ENCODE measurements at places on chromosomes 7 and 10.
A peak's percentile ranks its signal among the peaks of the same experiment; 100 is the strongest.

- DNase-seq, result peak; percentile 97
These were observed 28.1 kb upstream of the SH2D4B start for GRCh38 chr10:80509403-80510161.

DNA sequence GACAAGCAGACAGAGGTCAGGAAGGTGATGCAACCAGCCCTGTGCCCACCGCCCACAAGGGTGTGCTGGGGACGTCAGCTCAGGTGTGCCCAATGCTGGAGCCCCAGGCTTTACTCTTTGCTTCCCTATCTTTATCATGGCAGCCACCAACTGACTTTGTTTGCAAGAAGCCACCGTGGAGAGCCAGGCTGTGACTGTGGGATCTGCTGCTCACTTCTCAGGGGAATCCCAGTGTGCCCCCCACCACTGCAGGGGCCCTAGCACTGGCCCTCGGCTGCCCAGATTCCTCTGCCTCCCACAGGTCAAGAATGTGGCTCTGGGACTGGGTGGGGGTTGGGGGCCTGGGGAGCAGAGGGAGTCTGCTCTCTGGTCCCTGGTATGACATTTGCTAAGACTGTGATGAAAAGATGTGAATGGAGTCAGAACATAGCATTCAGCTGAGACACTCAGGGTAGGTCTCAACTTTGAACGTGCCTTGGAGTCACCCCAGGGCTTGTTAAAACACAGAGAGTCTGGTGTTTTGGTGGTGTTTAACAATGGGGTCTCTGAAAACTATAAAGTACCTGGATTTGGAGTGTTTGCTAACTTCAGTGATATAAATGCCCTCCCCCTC lies 47.3 kb downstream of the ARHGAP22 start:
- no peak for DNase-seq

- DNase-seq, result no peak
These were observed 721.2 kb downstream of the XPNPEP1 start for GRCh38 chr10:109202111-109202510.

- DNase-seq, result no peak
These were observed 14.9 kb downstream of the GTF2I start for GRCh38 chr7:74672343-74672915.

GRCh38 chr10:132992433-132993215 lies 50.3 kb upstream of the CFAP46 start:
- no peak for DNase-seq

- no peak for DNase-seq
These were observed 253.6 kb downstream of the STK31 start for GRCh38 chr7:23963461-23964165.

DNA sequence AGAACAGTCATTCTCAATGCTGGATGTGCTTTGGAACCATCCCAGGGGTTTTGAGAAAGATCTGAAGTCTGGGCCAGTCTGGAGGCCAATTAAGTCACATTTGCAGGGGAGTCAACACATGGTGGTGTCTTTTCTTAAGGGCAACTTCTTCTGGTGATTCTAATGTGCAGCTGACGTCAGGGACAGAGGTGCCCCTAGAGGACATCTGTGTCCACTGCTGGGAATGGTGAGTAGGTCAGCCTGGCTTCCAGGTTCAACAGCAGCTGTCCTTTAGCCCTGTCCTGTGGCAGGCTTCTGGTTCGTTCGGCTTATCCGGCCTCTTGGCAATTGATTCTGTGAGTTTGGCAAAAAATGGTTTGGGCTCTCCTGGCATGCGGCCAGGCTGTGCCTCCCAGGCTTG lies 269.7 kb upstream of the HABP2 start:
- DNase-seq, result peak; percentile 8

GRCh38 chr7:33101906-33102305 lies 7.3 kb downstream of the RP9 start:
- no peak for DNase-seq

DNA sequence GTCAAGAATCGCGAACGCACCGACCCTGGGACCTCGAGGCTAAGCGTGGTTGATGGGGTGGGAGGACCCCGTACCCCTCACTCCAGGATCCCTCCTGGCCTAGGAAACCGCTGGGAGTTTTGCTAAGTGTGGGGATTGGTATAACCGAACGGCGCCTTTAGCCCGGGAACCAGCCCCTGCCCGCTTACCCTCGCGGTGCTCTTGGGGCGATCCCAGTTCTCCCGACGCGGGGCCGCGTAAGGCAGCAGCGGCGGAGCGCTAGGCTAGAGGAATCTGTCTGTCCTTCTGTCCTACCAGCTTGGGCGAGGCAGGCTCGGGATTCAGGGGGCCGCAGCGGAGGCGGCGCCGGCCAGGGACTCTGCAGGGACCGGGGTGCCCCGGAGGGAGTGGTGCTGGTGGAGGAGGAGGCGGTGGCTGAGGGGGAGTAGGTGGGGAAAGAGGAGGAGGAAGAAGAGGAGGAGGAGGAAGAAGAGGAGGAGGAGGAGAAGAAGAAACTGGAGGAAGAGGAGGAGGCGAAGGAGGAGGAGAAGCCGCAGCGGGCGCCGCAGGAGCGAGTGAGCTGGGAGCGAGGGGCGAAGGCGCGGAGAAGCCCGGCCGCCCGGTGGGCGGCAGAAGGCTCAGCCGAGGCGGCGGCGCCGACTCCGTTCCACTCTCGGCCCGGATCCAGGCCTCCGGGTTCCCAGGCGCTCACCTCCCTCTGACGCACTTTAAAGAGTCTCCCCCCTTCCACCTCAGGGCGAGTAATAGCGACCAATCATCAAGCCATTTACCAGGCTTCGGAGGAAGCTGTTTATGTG lies 439 bp upstream of the EMX2 start:
- DNase-seq, result no peak

- peak; percentile 36 for DNase-seq
These were observed 10.8 kb upstream of the PYROXD2 start for GRCh38 chr10:98425511-98426352.

GRCh38 chr10:74863551-74863950 lies 37.2 kb downstream of the KAT6B start:
- no peak for DNase-seq

DNA sequence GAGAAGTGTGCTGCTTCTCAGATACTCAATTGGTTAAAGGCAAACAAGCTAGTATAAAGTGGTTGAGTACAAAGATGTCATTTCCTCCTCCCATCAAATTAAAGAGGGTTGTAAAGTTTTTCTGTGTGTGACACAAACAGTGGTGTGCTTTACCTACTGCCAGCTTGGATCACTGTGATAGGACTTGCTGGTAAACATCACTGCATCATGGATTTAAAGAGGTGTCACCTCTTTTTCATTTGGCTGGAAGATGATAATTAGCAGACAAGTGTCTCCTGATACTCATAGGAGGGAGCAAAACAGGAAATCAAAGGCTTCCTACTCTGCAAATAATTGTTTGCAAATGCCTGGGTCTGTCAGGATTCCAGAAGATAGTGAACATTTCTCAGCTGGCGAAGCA lies 200.5 kb downstream of the MDFIC start:
- DNase-seq, result no peak

DNA sequence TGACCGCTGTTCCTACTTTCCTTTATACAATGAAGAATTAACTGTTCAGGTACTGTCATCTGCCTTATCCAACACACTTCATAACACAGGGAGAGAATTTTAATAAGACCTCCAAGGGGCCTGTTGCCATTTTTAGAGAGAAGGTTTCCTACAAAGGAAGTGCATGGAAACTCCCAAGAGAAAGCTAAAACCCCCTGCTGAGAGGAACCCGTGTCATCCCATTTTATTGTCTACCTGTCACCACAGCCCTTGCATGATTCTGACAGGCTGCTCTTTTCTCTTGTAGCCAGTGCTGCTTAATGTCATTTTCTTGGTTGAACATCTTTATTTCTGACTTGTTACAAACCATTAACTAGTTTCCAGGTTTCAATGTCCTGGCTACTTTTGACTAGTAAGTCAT lies 98.4 kb downstream of the SNX10 start:
- no peak for DNase-seq

DNA sequence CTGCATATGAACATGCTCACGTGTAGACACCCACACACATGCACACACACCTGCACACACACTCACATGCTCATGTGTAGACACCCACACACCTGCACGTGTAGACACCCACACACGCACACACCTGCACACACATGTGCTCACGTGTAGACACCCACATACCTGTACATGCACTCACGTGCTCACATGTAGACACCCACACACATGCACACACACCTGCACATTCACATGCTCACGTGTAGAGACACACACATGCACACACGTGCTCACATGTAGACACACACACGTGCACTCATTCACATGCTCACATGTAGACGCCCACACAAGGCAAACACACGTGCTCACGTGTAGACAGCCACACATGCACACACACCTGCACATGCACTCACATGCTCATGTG lies 275.8 kb downstream of the PTPRN2 start:
- DNase-seq, result no peak

GRCh38 chr10:76242956-76243355 lies 811.5 kb downstream of the LRMDA start:
- DNase-seq, result no peak

GRCh38 chr10:11685787-11686218 lies 56.4 kb upstream of the ECHDC3 start:
- DNase-seq, result peak; percentile 35

DNA sequence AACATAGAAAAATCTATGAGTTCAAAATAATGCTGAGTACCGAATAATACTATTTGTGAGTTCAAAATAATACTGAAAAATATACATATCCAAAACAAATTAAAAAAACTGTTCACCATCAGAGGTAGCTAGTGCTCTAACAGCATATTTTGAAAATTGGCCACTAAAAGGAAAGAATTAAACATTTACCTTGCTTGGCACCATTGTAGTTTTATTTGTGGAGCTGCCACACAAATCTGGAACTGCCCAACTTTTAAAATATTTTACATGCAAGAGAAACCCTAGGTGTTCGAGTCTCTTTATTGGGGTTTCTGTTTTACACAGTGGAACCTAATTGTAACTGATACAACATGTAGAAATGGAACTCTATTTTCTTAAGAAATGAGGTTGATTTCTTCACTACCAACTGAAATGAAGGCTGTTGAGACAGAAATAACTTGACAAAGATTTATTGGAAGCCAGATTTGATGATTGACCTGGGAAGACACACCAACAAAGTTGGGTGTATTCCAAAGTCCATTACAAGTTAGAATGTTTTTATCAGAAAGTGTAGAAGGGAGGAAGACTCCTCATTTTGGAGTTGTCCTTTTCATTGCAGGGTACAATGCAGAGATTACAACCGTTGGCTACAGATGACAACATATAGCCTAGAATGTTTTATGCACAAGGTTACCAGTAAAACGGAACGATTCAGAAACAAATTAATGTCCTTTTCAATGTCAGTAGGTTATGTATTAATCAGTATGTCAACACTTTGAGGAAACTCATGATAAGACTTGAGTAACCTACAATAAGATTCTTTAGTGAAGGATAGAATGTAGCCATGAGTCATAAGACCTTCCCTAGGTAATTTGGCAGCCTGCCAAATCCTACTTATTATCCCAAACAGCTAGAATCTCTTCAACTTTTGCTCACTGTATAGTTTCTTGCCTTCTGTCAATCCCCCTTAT lies 73.8 kb upstream of the PAPSS2 start:
- peak; percentile 78 for DNase-seq

DNA sequence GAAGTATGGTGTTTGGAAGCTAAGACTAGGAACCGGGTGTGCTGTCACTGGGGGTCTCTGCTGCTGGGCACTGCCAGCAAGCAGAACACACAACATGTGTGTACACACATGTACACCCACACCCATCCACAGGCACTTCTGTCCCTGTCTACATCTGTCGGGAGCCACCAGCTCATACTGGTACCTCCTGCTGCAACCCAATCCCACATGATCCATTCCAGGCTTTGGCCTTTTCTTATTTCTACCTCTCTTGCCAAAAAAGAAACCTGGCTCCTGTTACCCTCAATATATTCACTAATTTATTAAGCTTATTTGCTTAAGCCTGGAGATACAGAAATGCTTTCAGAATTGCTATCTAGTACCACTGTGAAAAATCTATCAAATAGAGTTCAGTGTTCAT lies 246.0 kb downstream of the DIP2C start:
- DNase-seq, result no peak

DNA sequence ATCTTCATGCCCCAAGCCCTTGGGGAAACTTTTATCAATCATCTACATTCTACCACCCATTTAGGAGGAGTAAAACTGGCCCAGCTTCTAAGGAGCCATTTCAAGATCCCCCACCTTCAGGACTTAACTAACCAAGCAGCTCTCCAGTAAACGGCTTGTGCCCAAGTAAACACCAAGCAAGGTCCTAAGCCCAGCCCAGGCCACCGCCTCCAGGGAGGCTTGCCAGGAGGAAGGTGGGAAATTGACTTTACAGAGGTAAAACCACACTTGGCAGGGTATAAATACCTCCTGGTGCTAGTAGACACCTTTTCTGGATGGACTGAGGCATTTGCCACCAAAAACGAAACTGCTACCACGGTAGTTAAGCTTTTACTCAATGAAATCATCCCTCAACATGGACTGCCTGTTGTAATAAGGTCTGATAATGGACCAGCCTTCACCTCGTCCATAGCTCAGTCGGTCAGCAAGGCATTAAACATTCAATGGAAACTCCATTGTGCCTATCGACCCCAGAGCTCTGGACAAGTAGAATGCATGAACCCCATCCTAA lies 5.6 kb downstream of the AKR1B15 start:
- DNase-seq, result no peak

DNA sequence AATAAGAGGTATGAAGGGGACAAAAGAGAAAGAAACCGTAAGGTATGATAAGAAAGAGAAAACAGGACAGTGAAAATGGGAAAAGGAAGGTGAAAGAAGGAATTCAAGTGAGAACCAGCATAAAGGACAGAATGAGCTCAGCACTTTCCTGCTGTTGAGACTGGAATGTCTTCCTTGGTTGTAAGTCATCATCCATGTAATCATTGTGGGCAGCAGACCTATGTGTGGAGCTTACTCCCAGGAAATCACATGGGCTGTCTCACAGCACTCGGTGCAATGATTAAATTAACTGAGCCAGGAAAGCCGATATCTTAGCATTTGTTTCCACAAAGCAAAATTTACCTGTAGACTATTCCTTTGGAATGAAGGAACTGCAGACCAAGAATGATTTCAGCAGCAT lies 118.1 kb downstream of the PRKCQ start:
- DNase-seq, result peak; percentile 32

DNA sequence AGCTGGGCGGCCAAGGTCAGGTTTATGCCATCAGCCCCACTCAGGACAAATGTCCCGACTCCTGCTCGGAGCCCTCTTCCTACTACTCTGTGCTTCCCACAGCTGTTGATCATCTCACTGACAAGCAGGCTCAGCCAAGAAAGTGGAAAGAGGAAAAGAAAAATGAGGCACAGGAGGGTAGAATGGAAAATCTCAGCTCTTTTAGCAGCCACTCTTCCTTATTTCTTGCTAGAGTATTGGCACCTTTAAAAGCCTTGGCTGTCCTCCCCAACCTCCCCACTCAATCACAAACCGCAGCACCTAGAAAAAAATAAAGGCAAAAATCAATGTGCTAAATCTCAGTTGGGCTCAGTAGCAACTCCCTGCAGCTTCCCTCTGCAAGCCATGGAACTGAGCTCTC lies 35.3 kb upstream of the AGK start:
- no peak for DNase-seq
